Uterine smooth muscle cell (primary cell): ENCODE measurements at places on chromosomes 6 and 20. TPM values are rescaled to one million over a fixed set of nuclear protein-coding genes. Genes with fewer than 3 reads are reported as not detected.

IL22RA2 gene
- total RNA-seq: not detected in 2 replicates

ADGRF4 gene
- total RNA-seq: 0.12 and 0.33 TPM in 2 replicates

BMP7 gene
- total RNA-seq: not detected in 2 replicates

EBF4 gene
- total RNA-seq: 1.2 and 4.1 TPM in 2 replicates

OPRM1 gene
- total RNA-seq: not detected in 2 replicates

HLA-DQA1 gene
- total RNA-seq: not detected in 2 replicates

PXDC1 gene
- total RNA-seq: 43.1 and 66.2 TPM in 2 replicates
